Right atrium auricular region (tissue), 2 donors: ENCODE measurements at places on chromosomes 7 and 10. TPM values are rescaled to one million over a fixed set of nuclear protein-coding genes. Genes with fewer than 3 reads are reported as not detected.

SPAG6 gene
- not detected for total RNA-seq

EIF4EBP2 gene
- 116 TPM for total RNA-seq

CYP26A1 gene
- total RNA-seq = not detected

CPEB3 gene
- total RNA-seq = 6.9 TPM

PLXNA4 gene
- total RNA-seq = 9.5 TPM

LRRC18 gene
- total RNA-seq = not detected

NME8 gene
- total RNA-seq = not detected

GRCh38 chr10:128950916-128951275 is 516.1 kb upstream of the MGMT start:
- no peak for DNase-seq

DNA sequence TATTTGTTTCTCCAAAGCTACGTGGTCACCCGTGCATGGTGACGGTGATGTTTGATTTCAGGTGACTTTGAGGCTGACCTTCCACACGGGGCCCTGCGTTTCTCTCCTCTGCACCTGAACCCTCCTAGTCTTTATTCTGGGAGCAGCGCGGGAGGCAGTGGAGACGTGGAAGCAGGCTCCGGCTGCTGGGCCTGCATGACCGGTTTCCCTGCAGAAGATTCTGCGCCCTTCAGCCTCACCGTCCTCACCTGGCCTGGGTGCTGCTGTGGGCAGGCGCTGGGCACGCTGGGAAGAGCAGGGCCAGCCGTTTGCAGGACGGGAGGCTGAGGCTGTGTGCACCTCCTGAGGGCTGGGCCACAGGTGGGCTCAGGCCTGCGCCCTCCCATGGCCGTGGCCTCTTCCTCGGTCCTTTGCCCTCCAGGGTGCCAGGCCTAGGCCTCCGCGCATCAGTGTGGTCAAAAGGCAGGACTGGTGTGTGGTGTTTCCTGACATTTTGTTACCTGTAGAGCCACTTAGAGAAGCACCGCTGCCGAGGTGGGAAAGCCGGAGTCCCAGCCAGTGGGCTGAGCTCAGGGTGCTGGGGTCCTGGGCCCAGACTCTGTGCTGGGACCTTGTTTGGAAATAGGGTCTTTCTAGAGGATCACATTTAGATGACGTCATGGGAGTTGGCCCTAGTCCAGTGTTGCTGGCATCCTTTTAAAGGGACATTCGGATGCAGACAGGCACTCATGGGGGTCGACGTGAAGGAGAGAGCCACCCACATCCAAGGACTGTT is 478.3 kb downstream of the DNAJB6 start:
- no peak for DNase-seq

GRCh38 chr7:47100148-47100816 is 481.6 kb downstream of the TNS3 start:
- DNase-seq = no peak

DNA sequence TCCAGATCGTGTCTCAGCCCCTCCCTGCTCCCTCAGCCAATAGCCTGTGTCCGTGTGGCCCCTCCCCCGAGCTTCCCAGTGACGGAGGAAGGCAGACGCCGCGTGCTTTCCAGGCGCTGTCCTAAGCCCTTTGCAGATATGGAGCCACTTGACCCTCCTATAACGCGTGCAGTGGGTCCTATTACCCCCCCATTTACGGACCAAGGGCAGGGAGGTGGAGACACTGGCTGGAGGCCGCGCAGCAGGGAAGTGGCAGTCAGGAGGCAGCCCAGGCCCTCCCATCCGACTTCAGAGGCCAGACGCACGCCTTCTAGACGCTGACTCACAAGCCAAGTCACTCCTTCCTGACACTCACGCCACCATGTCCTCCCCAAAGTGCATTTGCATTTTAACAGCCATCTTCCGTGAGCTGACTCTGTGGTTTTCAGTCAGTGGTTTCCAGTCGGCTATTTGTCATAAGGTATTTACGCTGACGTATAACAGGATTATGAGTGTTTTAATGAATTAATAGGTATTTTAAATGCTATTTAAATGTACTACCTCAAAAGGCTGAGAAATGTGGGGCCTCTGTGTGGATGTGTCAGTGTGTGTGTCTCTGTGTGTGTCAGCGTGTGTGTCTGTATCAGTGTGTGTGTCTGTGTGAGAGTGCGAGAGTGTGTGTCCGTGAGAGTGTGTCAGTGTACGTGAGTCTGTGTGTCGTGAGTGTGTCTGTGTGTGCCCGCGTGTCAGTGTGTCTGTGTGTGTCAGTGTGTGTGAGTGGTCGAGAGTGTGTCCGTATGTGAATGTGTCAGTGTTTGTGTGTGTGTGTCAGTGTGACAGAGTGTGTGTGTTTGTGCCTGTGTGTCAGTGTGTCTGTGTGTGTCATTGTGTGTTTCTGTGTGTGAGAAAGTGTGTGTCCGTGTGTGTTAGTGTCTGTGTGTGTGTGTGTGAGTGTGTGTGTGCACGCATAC is 92.0 kb upstream of the INSIG1 start:
- DNase-seq = peak; percentile 86

DNA sequence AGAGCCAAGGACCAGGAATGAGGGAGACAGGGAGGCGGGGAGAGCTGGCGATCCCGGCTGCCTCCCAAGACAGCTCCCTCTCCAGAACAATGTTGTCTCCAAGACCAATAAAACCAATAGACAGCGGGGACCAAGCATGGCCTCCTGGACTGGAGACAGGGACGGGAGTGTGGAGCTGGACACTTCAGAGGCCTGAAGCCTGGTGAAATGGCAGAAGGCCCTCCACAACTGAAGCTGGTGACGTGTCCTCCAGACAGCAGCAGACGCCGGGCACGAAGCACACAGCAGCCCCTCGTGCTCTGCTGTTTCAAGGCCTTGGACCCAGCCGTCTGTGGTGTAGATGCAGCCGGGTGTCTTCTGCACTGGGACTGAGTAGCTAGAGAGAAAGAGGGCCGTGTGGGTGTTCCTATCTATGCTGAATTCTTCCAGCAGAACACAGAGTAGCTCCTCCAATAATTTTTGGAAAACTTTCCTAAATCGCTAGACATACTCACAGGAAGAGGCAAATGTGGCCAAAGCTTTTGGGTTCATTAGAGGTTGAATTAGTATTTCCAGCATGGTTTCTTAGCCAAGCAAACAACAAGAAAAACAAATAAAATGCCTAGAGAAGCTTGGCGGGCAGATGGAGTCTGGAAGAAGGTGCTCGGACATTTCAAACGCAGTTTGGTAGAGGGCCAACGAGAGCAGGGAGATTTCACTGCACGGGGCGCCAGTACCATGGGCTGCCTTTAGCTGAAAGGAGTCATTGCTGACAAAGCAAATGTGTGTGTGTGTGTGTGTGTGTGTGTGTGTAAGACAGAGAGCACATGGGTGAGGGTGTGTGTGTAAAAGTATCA is 570.4 kb downstream of the TCERG1L start:
- no peak for DNase-seq

- DNase-seq = no peak
Observed at GRCh38 chr10:15267496-15267895, 99.0 kb upstream of the NMT2 start.

- DNase-seq = no peak
Observed at GRCh38 chr7:45171946-45172345, 14.4 kb downstream of the RAMP3 start.

- DNase-seq = no peak
Observed at GRCh38 chr7:142908921-142909890, 23.7 kb upstream of the TRPV6 start.

- no peak for DNase-seq
Observed at GRCh38 chr7:134922720-134923704, 63.3 kb upstream of the AGBL3 start.

- no peak for DNase-seq
Observed at GRCh38 chr7:6375348-6376101, 72.2 kb downstream of the DAGLB start.

DNA sequence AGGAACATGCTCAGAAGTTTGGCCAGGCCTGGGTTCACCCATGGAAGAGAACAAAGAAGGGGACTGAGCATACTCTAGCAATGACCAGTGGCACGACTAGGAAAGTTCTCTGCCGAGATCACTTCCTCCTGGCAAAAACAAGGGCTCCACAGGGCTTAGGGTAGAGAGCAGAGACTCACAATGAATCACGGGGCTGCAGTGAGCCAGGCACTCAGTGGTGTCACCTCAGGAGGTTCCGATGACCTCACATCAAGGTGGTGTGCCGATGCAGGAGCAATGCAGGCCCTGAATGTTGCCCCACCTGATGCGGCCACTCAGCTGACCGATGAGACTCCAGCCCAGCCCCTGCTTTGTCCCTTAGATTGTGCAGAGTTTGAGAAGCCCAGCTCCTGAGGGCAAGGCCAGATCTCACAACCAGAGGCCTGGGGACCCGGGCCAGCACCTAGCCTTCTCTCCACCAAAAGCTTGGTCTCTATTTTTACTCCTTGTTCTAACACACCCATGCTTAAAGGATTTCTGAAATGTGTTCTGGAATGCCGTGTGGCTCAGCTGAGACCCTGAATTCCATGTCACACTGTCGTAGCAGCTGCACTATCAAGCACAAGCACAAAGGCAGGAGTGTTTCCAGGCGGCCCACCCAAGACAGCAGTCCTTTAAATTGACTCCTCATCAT is 60.9 kb downstream of the COBL start:
- DNase-seq = peak; percentile 40

- no peak for DNase-seq
Observed at GRCh38 chr10:77077316-77077945, 560.2 kb downstream of the KCNMA1 start.

GRCh38 chr7:18461785-18462467 is 33.6 kb upstream of the HDAC9 start:
- no peak for DNase-seq

DNA sequence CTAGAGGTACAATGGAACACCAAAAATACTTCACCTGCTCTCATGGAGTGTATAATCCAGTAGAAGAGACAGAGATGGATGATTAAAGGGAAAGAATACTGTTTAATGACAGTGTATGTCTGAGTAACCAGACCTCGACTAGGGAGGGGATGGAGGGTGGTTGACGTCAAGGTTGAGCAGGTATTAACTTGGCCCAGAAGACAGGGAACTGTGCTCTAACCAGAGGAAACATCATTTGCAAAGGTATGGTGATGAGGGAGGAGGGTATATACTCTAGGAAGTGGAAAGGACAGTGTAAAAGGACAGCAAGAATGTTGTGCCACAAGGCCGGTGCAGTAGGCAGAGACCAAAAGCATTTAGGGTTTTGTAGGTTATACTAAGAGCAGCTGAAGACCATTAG is 2.9 kb downstream of the MIOS start:
- no peak for DNase-seq

DNA sequence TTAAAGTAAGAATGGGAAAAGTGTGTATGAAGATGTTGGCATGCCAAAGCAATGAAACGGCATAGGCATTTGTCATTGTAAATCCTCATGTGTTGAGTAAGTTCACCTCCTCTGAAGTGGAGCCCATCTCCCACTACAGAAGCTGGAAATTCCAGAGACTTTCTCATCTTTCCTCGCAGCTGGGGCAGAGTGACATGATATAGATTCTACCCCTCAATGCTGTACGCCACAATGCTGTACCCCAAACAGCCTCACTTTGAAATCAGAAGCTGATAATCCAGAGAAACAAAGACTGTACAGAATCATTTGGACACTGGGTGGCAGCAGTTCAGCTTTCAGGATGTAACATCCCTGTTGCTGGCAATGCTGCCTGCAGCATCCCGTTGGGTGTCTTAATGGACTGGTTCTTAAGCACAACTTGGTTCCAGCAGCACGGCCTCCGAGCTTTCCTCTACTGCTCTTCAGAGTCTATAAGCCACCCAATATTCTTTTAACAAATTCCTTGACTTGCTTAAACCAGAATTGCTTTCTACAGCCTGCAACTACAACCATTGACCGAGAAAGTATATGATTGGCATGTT is 18.8 kb downstream of the ZC3HAV1L start:
- peak; percentile 68 for DNase-seq

DNA sequence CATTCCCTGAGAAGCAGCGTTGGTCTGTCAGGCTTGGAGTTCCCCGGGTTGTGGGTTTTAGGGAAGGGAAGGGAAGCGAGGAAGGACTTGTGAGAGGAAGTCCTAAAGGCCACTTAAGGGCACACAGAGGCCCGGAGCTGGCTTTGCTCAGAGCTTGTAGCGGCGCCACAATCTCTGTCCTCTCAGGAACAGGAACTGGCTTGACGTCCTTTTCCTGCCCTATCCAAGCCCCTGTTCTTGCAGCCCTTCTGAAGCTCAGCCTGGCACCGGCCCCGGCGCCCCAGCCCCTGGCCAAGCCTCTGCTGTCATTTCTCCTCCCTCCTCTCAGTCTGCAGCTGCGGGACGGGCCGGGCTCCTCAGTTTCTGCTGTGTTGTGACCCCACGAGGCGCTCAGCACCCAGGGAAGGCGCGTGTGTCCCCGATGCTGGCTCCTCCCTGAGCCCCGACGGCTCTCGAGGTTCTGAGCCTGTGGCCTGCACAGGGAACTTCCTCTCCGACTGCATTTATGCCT is at the start of gene GIMAP8:
Gene GIMAP8 (plus strand): TSS at position 140 of the 511 bp plus-strand sequence. CDS start 16,069 bp downstream, outside the sequence.
- peak; percentile 74 for DNase-seq

DNA sequence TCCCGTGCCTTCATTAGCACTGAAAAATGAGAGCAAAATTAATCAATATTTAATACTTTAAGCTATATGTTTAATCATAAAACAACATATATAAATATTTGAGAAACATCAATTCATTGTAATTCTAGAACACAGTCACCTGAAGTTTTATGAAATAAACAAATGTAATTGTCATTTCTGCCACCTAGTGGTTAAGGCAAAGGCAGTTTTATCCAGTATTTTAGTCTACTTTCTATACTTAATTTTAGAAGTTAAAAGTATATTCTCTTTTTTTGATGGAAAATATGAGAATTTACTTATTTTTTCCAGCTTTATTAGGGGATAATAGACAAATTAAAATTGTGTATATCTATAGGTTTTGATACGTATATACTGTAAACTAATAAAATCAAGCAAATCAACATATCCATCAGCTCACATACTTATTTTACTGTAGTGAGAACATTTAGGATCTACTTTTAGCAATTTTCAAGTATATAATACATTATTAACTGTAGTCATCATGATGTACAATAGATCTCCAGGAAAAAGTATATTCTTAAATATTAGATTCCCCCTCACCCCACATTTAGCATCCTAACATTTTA is 16.9 kb downstream of the PCGF6 start:
- no peak for DNase-seq

- DNase-seq = no peak
Observed at GRCh38 chr7:84906889-84907288, 280.0 kb downstream of the SEMA3D start.
